Activated CD4-positive, alpha-beta memory T cell treated with anti-CD3 and anti-CD28 coated beads for 36 hours (primary cell): ENCODE measurements at places on chromosomes 4 and X. TPM values are rescaled to one million over a fixed set of nuclear protein-coding genes. Genes with fewer than 3 reads are reported as not detected.

PNCK gene
- total RNA-seq = not detected

HS3ST1 gene
- total RNA-seq = not detected

GRCh38 chrX:55056820-55057674 lies 17.8 kb upstream of the PAGE2B start:
- peak overlapping the region; percentile 36 for H3K27ac ChIP-seq
- peaks cover 18% of the 10 kb centered on the region for H3K4me1 ChIP-seq
- no peaks in the 10 kb centered on the region for H3K36me3 ChIP-seq
- DNase-seq = peak; percentile 16
- no peaks in the 10 kb centered on the region for H3K27me3 ChIP-seq

DNA sequence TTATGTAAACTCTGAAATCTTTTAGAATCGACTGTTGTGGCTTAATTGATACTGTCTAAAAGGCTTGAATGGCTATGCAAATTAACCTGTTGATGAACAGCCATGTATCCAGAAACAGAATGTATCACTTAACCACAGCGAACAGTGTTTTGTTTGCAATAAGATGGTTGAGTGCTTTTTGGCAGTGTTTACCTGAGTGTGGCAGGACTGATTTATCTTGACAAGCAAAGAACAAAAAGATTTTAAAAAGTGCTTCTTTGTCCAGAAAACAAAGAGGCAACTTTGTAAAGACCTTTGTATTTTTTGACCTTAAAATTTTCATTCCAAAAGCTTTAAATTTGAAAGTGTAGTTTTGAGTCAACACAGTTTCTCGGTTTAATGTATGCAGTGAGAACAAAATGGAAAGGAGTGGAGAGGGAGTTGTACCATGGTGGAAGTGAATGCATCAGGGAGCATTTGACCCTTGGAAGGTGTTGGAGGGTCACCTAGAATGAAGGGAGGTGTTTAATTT lies 18.0 kb downstream of the ARHGAP10 start:
- H3K4me1 ChIP-seq = peaks cover 7% of the 10 kb centered on the region
- no peak for DNase-seq
- H3K36me3 ChIP-seq = no peaks in the 10 kb centered on the region
- H3K27ac ChIP-seq = no peak overlapping the region
- no peaks in the 10 kb centered on the region for H3K27me3 ChIP-seq
- no peak overlapping the region for H3K4me3 ChIP-seq
